Transverse colon (tissue), 4 donors: ENCODE measurements at places on chromosomes 2 and 18.
A peak's percentile ranks its signal among the peaks of the same experiment; 100 is the strongest.

- no peak for DNase-seq
These were observed 23.0 kb downstream of the CYTIP start for GRCh38 chr2:157420771-157421323.

DNA sequence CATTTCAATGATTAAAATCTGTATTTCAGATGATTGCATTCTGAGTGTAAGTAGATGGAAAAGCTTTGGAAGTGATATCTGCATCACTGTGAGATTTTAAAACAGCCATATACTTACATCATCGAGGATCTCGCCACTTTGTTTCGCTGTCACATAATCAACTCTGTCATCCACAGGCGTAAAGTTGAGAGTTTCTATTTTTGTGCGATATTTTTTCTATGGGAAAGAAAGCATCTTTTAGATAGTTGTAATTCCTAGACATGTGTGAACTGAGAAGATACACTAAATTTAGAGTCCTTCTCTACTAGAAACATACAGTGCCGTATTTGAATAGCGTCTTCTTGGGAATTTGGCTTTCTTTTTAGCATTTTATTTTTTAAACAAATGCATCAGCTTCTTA is 158.8 kb downstream of the RIF1 start:
- no peak for DNase-seq

DNA sequence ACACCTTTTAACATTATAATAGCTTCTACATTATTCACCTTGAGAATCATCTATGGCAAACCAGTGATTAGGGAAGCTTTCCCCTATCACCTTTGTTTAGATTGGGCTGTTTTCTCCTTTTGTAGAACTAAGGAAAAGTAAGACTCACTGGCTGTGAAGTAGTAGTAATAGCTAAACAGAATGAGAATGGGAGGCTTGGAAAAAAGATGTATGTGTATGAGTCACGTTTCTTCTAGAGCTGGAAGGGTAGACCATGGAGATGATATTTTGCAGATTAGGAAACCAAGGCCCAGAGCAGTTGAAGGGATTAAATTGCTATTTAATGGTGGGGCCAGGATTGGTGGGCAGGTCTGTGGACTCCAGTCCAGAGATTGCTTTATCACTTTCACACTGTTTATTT is 214.5 kb downstream of the MCFD2 start:
- DNase-seq = no peak

DNA sequence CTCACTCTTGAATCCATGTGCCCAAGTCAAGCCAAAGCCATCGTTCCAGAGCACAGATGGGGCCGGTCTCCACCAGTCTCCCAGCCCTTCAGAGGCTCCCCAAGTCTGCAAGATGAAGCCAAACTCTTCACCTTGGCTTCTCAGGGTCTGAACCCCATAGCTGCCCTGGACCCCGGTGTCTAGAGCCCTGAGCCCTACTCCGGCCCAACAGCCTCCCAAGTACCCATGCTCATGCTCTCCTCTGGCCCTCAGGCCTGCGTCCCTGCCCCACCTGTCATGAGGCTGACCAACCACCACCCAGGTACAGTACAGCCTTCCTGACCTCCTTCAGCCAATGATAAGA is 46.0 kb downstream of the ZNF516 start:
- DNase-seq = no peak

DNA sequence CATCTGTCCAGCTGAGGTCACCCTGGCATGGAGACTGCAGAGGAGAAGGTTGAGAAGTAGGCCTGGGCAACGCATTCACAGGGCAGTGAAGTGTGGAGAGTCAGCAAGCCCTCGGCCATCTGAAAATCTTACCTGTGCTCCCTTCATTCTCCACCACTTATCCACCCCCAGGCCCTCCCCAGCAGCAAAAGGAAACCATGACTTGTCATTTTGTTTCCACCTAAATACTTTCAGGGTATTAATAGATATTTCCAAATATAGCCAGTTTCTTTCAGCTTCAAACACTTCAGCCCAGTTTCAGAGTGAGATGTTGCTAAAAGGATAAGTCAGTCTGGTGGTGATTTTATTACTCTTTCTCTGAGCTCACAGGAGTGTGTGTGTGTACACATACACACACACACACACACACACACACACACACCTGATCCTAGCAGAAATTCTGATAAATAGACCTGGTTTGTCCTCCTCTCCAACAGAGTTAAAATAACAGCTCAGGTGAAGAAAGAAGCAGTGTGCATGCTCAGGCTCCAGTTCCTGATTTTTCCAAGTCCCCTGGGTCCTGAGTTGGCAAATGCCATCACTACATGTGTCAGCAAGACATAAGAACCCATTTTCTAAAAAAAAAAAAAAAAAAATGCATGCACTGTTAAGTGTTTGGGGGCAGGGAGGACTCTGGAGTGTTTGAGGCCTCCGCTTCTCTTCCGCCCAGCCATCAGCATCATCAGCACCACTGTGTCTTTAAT is 82.8 kb downstream of the LOXHD1 start:
- no peak for DNase-seq

DNA sequence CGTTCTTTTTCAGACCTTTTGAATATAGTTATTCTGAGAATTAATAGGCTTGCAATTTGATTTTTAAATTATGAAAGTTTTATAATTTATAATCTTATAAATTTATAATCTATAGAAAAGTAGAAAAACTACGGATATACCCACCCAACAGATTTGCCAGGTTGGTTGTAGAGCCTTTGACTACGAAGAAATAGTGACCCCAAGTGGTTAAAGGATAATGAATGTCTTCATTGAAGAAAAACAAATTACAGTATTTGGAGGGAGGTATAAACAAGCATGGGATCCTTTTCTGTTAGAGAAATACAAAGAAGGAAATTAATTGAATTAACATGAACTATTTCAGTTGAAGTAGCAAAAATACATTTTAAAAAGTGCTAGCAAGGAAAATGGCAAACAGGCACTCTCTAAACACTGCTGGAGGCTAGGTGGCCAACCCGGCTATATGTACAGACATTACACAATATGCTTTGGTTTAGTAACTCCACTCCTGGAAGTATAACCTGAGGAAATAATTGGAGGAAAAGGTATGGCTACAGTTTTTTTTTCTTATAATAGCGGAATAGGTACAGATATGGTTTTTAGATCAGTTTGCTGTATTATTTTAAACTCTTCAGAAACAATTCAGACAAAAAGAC is 110.9 kb downstream of the MIB1 start:
- DNase-seq = no peak

GRCh38 chr2:74500578-74500946 is 1.2 kb upstream of the LBX2 start:
- no peak for DNase-seq

GRCh38 chr2:238895891-238896600 is 48.2 kb downstream of the TWIST2 start:
- DNase-seq = peak; percentile 58

- DNase-seq = no peak
These were observed 96.4 kb downstream of the MAP3K20 start for GRCh38 chr2:173171924-173172643.

GRCh38 chr18:47729356-47729755 is 201.1 kb downstream of the SMAD2 start:
- DNase-seq = no peak

DNA sequence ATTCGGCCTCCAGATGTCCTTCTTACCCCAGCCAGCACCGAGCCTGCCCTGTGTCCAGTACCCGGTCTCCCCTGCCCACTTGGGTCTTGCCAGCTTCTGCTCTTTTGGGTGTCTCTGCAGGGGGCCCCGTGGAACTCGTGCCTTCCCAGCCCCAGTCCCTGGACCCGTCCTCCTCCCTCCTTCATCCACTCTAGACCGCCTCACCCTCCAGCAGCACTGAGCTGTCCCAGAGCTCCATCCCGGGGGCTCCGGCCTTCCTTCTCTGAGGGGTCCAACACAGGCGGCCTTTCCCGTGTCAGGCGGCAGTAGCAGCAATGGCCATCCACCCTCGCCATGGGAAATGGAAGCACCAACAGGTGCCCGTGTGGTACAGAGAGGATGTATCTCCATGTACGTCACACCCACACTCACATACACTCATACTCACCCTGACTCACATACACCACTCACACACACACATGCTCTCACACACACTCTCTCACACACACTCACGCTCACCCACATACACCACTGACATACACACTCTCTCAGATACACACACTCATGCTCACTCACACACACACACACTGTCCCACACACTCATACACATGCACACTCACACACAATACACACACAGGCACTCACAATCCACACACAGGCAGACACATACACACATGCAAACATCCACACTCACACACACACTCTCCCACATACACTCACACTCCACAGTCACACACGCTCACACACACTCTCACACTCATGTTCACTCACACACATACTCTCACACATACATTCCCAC is 827.5 kb upstream of the SALL3 start:
- DNase-seq = no peak

- DNase-seq = no peak
These were observed 4.8 kb downstream of the CCDC195 start for GRCh38 chr2:224711381-224711780.

DNA sequence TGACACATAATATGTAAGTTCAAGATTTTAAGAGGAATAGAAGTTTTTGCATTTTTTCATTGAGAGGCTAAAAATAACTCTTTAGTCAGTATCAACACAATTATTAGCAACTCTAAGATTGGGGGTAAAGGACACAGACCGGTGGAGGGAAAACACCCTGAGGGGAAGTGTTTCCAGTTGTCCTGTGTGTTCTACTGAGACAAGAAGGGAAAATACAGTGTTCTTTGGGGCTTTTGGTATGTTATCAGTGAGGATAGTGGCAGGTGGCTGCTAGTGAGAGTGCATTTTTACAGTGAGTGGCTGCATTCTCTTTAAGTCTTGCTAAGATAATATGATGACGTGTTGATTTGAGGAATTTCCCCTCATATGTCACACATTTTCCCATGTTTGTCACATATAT is 507.5 kb downstream of the PARD3B start:
- DNase-seq = no peak

DNA sequence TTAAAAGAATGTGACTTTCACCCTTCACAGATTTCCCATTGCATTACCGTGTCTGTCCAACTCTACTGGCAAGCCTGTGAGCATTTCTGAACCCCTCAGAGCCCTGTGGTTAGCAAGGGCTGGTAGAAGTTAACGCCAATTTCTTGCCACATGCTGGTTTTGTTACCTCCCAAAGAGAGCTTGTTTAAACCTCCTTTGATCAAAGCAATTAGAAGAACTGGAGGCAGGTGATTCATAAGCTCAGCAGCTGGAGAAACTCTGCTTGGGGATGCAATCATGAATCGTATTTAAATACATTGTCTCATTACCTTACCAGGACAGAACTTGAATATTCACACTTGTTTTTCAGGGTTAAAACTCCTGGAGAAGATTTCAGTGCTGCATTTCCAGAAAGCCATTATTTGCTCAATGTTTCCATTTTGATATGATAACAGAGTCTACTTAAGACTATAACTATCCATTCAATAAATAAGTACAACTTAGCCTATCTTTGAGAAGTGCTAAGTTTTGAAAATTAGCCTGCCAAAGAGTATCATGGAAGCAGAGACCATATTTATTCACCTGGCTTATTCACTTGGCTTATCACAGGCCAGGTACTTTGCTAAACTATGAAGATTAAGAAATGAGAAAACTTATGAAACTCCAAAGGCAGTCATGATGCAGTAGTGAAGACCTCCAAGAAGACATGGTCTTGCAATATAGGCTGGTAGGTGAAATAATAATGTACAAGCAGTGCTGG is 292.8 kb downstream of the INSIG2 start:
- no peak for DNase-seq

- no peak for DNase-seq
These were observed 43.8 kb downstream of the GBX2 start for GRCh38 chr2:236124182-236124893.

DNA sequence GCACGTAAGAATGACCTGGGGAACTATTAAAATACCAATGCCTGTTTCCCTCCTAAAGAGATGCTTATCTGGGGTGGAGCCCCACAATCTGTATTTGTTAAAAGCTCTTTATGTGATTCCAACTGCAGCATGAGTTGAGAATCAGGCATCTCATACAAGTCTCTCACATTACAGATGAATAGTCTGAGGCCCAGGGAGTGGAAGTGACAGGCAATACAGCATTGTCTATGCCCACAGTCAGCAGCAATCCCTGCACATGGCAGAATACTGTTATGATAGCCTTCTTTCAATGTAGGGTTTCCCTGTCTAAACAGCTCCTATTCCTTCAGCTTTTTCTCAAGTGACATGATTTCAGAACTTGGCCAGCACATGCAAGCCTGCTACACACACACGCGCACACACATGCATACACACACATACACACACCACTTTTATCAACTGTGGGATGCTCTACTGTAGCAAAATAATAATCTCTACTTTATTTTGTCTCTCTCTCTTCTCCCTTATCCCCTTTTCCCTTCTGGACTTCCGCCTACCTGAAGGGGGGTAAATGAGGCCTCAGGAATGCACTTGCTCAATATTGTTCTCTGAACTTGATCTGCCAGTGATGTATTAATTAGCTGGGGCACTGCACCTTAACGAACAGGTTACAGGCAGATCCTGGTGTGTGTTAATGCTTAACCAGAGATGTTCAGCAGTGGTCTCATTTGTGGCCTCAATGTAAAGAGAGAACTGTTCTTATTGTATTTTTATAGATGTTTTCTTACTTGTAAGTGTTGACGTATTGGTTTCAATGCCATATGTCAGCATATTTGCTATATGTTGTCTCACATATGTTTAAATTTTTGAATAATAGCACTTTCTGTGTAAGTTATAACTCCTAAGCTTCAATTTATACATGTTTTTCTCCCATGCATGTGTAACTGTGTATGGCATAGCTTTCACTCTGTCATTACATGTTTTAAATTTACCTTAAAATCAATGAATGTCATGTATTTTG is 116.0 kb downstream of the SETBP1 start:
- DNase-seq = no peak

DNA sequence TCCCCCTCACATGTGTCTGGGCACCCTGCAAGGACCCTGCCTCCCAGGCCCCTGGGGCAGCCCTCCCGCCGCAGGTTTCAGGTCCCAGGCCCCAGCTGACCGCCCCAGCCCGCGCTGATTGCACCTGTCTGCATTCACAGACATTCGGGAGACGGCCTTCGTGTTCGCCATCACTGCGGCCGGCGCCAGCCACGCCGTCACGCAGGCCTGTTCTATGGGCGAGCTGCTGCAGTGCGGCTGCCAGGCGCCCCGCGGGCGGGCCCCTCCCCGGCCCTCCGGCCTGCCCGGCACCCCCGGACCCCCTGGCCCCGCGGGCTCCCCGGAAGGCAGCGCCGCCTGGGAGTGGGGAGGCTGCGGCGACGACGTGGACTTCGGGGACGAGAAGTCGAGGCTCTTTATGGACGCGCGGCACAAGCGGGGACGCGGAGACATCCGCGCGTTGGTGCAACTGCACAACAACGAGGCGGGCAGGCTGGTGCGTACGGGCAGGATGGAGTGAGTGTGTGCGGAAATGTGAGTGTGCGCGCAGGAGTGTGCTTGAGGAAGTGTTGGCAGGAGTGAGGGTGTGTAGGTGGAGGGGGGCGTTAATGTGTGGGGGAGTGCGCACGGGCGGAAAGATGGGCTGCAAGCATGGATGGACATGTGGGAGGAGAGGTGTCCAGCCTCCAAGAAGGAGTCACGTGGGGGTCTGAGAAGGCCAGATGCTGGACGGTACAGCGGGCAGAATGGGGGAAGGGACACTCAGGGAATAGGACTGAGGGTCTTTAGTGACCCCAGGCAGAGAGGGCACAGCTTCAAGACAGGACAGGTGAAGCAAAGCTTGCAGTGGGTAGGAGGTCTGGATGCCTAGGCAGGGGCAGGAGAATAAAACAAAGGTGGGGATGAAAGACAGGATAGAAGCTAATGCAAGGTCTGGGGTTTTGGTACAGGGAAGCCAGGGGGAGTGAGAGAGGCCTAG is 9.0 kb upstream of the WNT10A start:
- DNase-seq = no peak

GRCh38 chr2:168181825-168182224 is 65.6 kb downstream of the STK39 start:
- no peak for DNase-seq
